Osteoblast (primary cell): ENCODE measurements at places on chromosomes 5 and 9. TPM values are rescaled to one million over a fixed set of nuclear protein-coding genes. Genes with fewer than 3 reads are reported as not detected.
A peak's percentile ranks its signal among the peaks of the same experiment; 100 is the strongest.

Gene ZNF622
- total RNA-seq: 67.2 and 69.8 TPM in 2 replicates

GRCh38 chr5:154642499-154643245 is 112.5 kb upstream of the LARP1 start:
- no peak overlapping the region for H3K27ac ChIP-seq
- DNase-seq: peak; percentile 92
- H3K36me3 ChIP-seq: no peaks in the 10 kb centered on the region
- no peaks in the 10 kb centered on the region for H3K27me3 ChIP-seq
- H3K4me1 ChIP-seq: peaks cover 5% of the 10 kb centered on the region

Gene SLC36A2
- not detected in 2 replicates for total RNA-seq

- H3K36me3 ChIP-seq: no peaks in the 10 kb centered on the region
- DNase-seq: no peak
- peaks cover 16% of the 10 kb centered on the region for H3K4me1 ChIP-seq
- H3K27me3 ChIP-seq: no peaks in the 10 kb centered on the region
- H3K27ac ChIP-seq: no peak overlapping the region
Observed at GRCh38 chr5:39670391-39670790, 245.6 kb upstream of the DAB2 start.

Gene MYO10
- 40.9 and 43.6 TPM in 2 replicates for total RNA-seq

- H3K36me3 ChIP-seq: no peaks in the 10 kb centered on the region
- H3K4me3 ChIP-seq: no peak overlapping the region
- peak; percentile 85 for DNase-seq
- H3K4me1 ChIP-seq: peaks cover 12% of the 10 kb centered on the region
- no peaks in the 10 kb centered on the region for H3K27me3 ChIP-seq
- H3K27ac ChIP-seq: peak overlapping the region; percentile 49
Observed at GRCh38 chr5:81626524-81626923, 124.4 kb downstream of the SSBP2 start.

Gene GAS1
- total RNA-seq: 107 and 121 TPM in 2 replicates

DNA sequence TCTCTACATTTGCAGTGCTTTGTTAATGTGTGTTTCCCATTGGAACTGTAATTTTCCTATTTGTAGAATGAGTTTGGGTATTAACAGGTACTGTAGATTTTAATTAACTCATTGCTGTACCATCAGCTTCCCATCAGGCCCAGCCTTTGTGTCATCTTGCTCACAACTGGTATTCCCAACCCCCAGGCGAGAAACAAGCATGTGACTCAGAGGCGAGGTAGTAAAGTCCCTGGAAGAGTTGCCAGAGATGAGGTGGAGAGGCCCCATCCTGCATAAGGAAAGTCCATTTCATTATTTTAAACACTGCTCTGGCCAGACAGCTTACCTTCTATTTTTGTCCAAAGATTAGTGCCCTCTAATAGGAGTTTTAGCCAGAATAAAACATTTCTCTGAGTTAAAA is 29.9 kb downstream of the ADCY2 start:
- H3K36me3 ChIP-seq: no peaks in the 10 kb centered on the region
- DNase-seq: no peak
- no peaks in the 10 kb centered on the region for H3K27me3 ChIP-seq
- no peak overlapping the region for H3K27ac ChIP-seq

Gene TMCO6
- total RNA-seq: 8.3 and 8.5 TPM in 2 replicates

- DNase-seq: no peak
- H3K27me3 ChIP-seq: no peaks in the 10 kb centered on the region
- H3K27ac ChIP-seq: no peak overlapping the region
- H3K4me3 ChIP-seq: no peak overlapping the region
- H3K4me1 ChIP-seq: peaks cover 6% of the 10 kb centered on the region
Observed at GRCh38 chr5:147904110-147904509, 2.2 kb downstream of the C5orf46 start.

Gene SLCO6A1
- not detected in 2 replicates for total RNA-seq

Gene ARID3C
- total RNA-seq: under 0.01 TPM in 1 of 2 replicates, not detected in the other
